ENCODE measurements at places on chromosomes 3 and 15. TPM values are rescaled to one million over a fixed set of nuclear protein-coding genes. Genes with fewer than 3 reads are reported as not detected.

- no peaks in the 10 kb centered on the region for H3K4me1 ChIP-seq
- no peak for DNase-seq
- no peaks in the 10 kb centered on the region for H3K36me3 ChIP-seq
- H3K27ac ChIP-seq, result no peak overlapping the region
These were observed 29.0 kb upstream of the LCTL start for GRCh38 chr15:66594836-66595235.

GRCh38 chr3:36895496-36896409 lies 49.1 kb downstream of the TRANK1 start:
- H3K4me3 ChIP-seq, result no peak overlapping the region
- no peak overlapping the region for H3K27ac ChIP-seq
- no peaks in the 10 kb centered on the region for H3K4me1 ChIP-seq
- H3K27me3 ChIP-seq, result no peaks in the 10 kb centered on the region
- no peak for DNase-seq

DNA sequence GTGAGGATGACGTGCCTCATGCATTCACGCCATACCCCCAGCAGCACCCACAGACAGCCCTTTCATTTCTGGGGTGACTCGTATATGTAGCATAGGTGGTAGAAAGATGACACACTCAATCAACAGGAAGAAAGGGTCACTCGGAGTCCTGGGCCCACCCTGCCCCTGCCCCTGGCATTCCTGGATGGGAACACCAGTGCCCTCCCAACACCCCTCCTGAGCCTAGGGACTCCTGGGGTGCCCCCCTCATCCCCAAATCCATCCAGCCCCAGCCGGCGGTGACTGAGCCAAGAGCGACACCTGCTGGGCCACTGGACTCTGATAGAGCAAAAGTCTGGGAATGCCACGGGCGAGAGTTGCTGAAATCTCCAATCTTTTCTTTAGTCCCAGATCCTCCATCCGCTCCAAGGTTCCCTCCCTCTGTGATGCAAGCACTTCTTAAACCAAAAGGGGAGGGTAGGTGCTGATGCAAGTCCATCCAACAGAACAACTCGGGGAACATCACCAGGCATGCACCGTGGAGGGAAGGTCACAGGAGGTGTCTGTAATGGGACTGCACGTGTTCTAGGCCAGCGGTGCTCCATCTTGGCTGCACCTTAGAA lies 31.1 kb downstream of the ACAN start:
- H3K27me3 ChIP-seq, result no peaks in the 10 kb centered on the region
- no peak overlapping the region for H3K27ac ChIP-seq
- H3K4me3 ChIP-seq, result no peak overlapping the region
- peak; percentile 80 for DNase-seq
- H3K4me1 ChIP-seq, result no peaks in the 10 kb centered on the region

Gene KLHL40
- not detected for total RNA-seq

Gene SEC22A
- 26.4 TPM for total RNA-seq

Gene SH2D7
- total RNA-seq, result not detected

Gene CEP63
- 25.7 TPM for total RNA-seq

GRCh38 chr3:128294999-128295468 lies 141.8 kb downstream of the EEFSEC start:
- no peaks in the 10 kb centered on the region for H3K27me3 ChIP-seq
- H3K4me1 ChIP-seq, result no peaks in the 10 kb centered on the region
- H3K36me3 ChIP-seq, result no peaks in the 10 kb centered on the region
- DNase-seq, result no peak
- no peak overlapping the region for H3K27ac ChIP-seq

Gene CCDC54
- total RNA-seq, result not detected

- DNase-seq, result peak; percentile 89
- H3K27me3 ChIP-seq, result no peaks in the 10 kb centered on the region
- H3K4me3 ChIP-seq, result no peak overlapping the region
- peak overlapping the region; percentile 26 for H3K27ac ChIP-seq
- H3K4me1 ChIP-seq, result peaks cover 30% of the 10 kb centered on the region
These were observed 216.1 kb downstream of the MTHFS start for GRCh38 chr15:79680720-79681119.

DNA sequence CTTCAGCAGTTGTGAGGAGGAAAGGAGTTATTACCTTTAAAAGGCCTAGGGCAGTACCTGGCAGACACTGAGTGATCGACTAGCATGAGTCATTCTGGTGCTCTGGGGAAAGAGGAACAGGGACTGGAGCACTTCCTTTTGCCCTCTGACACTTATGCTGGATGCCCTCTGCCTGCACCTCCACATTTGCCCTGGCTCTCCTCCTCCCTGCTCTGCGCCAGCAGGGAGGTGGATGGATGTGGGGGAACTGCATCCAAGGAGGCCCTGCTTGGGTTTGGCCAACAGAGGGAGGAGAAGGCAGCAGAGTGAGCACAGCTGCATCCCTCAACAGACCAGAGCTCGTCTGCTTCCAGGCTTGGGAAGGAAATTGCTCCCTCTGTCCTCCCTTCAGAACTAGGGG lies 75.0 kb downstream of the SEMA5B start:
- DNase-seq, result peak; percentile 37
- peaks cover 6% of the 10 kb centered on the region for H3K4me1 ChIP-seq
- no peak overlapping the region for H3K27ac ChIP-seq
- H3K36me3 ChIP-seq, result peaks cover 4% of the 10 kb centered on the region
- peaks cover 3% of the 10 kb centered on the region for H3K27me3 ChIP-seq

DNA sequence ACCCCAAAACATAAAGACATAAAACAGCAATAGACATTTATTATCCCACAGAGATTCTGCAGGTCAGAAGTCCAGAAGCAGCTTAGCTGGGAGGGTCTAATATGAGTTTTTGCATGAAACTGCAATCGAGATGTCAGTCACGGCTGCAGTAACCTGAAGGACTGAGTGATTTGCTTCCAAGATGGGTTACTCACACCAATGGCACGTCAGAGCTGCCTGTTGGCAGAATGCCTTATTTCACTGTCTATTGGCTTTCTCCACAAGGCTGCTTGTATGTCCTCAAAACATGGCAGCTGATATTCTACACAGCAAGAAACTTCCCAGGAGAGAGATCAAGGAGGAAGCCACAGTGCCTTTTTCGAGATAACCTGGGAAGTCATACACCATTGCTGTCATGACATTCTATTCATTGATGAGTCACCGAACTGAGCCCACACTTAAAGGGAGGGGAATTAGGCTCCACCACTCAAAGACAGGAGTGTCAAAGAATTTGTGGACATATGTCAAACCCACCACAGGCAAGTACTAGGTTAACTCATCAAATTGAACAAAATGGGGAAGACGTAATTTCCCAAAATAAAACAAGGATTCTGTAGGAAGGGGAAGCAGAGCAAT lies 122.2 kb downstream of the SYNPR start:
- H3K4me1 ChIP-seq, result no peaks in the 10 kb centered on the region
- H3K4me3 ChIP-seq, result no peak overlapping the region
- no peak for DNase-seq
- H3K36me3 ChIP-seq, result no peaks in the 10 kb centered on the region

DNA sequence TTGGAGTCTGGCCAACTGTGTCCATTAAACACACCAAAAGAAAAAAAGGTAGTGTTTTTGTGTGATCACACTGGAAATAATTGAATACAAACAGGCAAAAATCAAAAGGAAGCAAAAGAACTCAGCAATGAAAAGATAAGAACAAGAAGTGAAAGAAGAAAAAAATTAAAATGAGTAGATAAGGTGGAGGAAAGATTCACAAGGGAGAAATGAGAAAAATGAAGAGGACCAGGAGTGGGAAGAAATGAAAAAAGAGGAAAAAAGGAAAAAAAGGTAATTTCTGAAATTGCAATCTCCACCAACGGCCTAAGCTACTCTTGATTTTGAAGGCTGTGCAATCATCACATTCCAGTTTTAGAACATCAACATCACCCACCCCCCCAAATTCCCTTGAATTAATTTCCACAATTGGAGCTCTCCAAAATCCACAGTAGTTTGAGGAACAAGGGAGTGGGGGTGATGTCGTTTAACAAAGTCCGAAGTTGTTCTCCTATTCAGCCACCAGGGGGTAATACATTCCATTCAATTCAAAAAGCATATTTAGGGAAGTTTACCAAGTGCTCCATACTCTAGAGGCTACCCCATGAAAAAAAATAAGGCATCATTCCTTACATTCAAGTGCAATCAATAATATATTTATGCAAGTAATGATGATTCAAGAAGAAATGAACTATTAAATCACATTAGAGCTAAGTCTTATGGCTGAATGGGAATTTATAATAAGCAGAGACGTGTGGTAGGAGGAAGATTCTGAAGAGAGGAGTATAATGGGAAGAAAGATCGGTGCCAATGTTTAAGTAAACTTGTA lies 37.4 kb downstream of the ZNF860 start:
- H3K27me3 ChIP-seq, result no peaks in the 10 kb centered on the region
- no peak overlapping the region for H3K27ac ChIP-seq
- no peak overlapping the region for H3K4me3 ChIP-seq
- DNase-seq, result peak; percentile 63
- no peaks in the 10 kb centered on the region for H3K4me1 ChIP-seq

GRCh38 chr15:55694652-55695150 lies 48.3 kb downstream of the PRTG start:
- peaks cover 27% of the 10 kb centered on the region for H3K4me1 ChIP-seq
- DNase-seq, result peak; percentile 57
- peak overlapping the region; percentile 42 for H3K27ac ChIP-seq
- no peaks in the 10 kb centered on the region for H3K27me3 ChIP-seq
- no peaks in the 10 kb centered on the region for H3K36me3 ChIP-seq
- peak overlapping the region; percentile 22 for H3K4me3 ChIP-seq

Gene NR1I2
- total RNA-seq, result 0.22 TPM

DNA sequence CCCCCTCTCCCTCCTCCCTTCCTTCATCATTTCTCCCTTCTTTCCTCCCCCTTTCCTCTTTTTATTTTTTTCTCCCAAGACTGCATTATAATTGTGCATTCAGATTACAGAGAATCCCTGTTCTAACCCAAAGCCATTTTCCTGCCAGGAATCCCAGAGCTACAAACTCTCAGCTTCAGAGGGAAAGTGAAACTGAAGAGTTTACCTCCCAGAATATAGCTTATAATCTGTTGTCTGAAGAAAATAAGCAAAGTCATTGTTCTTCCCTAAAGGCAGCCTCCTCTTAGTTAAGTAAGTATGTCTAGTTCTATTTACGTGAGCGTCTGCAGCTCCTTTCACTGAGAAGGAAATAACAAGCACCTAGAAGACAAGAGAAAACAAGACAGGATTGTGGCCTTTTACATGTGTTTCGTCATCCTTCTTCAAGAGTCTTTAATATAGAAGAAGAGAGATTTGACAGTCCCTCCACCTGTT lies 97.2 kb downstream of the CHST2 start:
- no peak for DNase-seq
- no peaks in the 10 kb centered on the region for H3K27me3 ChIP-seq
- no peak overlapping the region for H3K4me3 ChIP-seq
- H3K27ac ChIP-seq, result no peak overlapping the region
- no peaks in the 10 kb centered on the region for H3K36me3 ChIP-seq

GRCh38 chr3:108099679-108100428 lies 9.0 kb upstream of the CD47 start:
- no peaks in the 10 kb centered on the region for H3K36me3 ChIP-seq
- peaks cover 15% of the 10 kb centered on the region for H3K4me1 ChIP-seq
- no peak for DNase-seq
- H3K27ac ChIP-seq, result no peak overlapping the region
- H3K4me3 ChIP-seq, result no peak overlapping the region
- H3K27me3 ChIP-seq, result no peaks in the 10 kb centered on the region

Gene ISLR
- 0.68 TPM for total RNA-seq

DNA sequence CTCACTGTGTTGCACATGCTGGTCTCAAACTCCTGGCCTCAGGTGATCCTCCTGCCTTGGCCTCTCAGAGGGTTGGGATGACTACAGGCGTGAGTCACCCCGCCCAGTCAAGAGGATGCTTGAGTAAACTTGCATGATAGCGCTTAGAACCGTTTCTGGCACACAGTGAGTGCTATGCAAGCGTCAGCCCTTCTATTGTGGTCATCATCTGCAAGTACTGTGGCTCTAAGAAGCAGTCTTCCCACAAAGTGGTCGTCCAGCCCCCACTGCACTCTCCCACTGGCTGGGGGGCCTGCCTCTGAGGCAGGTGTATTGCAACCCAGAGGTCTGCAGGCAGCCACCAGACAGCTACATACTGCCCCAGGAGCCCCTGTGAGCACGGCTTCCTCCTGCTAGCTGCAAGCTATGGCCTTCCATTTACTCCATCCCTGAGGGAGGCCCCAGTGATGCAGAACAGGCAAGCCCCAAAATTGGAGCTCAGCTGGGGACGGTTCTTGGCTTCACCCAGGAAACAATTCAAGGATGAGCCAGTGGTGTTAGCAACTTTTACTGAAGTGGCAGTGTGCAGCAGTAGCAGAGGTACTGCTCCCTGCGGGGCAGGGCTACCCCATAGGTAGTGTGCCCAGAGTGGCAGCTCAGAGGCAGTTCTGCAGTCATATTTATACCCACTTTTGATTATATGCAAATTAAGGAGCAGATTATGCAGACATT lies 95.4 kb downstream of the LSM3 start:
- H3K4me3 ChIP-seq, result no peak overlapping the region
- no peaks in the 10 kb centered on the region for H3K36me3 ChIP-seq
- no peaks in the 10 kb centered on the region for H3K27me3 ChIP-seq
- no peak for DNase-seq

GRCh38 chr3:194137506-194138474 lies 1.8 kb downstream of the HES1 start:
- peak; percentile 66 for DNase-seq
- H3K4me3 ChIP-seq, result peak overlapping the region; percentile 71
- peak overlapping the region; percentile 1 for H3K27ac ChIP-seq
- H3K4me1 ChIP-seq, result peaks cover 53% of the 10 kb centered on the region
- peaks cover 3% of the 10 kb centered on the region for H3K27me3 ChIP-seq

- no peaks in the 10 kb centered on the region for H3K27me3 ChIP-seq
- no peaks in the 10 kb centered on the region for H3K36me3 ChIP-seq
- peak; percentile 7 for DNase-seq
- no peak overlapping the region for H3K4me3 ChIP-seq
- no peaks in the 10 kb centered on the region for H3K4me1 ChIP-seq
These were observed 36.2 kb downstream of the ZPLD1 start for GRCh38 chr3:102471001-102471400.

GRCh38 chr3:162213196-162213595 lies 716.6 kb downstream of the OTOL1 start:
- H3K36me3 ChIP-seq, result no peaks in the 10 kb centered on the region
- H3K27me3 ChIP-seq, result no peaks in the 10 kb centered on the region
- no peak overlapping the region for H3K4me3 ChIP-seq
- DNase-seq, result no peak
- H3K4me1 ChIP-seq, result no peaks in the 10 kb centered on the region

DNA sequence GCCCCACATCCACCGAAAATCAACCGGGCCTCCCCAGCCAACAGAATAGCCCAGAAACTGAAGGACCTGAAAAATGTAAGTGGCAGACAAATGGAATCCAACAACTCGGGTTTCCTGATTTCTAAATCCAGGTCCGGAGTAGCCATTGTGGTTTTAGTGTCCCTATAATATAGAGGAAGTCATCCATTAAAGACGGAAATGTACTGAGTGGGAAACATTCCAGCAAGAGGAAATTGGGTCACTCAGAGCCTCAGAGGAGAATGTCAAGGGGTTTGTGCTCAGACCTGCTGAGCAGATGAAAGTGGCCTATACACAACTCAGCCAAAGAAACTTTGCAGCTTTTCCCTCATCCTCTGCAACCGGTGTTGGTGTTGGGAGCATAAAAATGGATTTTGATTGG lies 366.7 kb downstream of the ERC2 start:
- H3K4me1 ChIP-seq, result peaks cover 7% of the 10 kb centered on the region
- H3K4me3 ChIP-seq, result no peak overlapping the region
- H3K27me3 ChIP-seq, result no peaks in the 10 kb centered on the region
- no peaks in the 10 kb centered on the region for H3K36me3 ChIP-seq

GRCh38 chr3:36505393-36505792 lies 125.1 kb downstream of the STAC start:
- H3K4me1 ChIP-seq, result no peaks in the 10 kb centered on the region
- H3K4me3 ChIP-seq, result no peak overlapping the region
- no peak for DNase-seq
- no peaks in the 10 kb centered on the region for H3K27me3 ChIP-seq
- no peak overlapping the region for H3K27ac ChIP-seq

Gene THBS1
- 14.6 TPM for total RNA-seq

Gene C3orf85
- total RNA-seq, result not detected
